ENCODE measurements at places on chromosomes 4 and X.
A peak's percentile ranks its signal among the peaks of the same experiment; 100 is the strongest.

DNA sequence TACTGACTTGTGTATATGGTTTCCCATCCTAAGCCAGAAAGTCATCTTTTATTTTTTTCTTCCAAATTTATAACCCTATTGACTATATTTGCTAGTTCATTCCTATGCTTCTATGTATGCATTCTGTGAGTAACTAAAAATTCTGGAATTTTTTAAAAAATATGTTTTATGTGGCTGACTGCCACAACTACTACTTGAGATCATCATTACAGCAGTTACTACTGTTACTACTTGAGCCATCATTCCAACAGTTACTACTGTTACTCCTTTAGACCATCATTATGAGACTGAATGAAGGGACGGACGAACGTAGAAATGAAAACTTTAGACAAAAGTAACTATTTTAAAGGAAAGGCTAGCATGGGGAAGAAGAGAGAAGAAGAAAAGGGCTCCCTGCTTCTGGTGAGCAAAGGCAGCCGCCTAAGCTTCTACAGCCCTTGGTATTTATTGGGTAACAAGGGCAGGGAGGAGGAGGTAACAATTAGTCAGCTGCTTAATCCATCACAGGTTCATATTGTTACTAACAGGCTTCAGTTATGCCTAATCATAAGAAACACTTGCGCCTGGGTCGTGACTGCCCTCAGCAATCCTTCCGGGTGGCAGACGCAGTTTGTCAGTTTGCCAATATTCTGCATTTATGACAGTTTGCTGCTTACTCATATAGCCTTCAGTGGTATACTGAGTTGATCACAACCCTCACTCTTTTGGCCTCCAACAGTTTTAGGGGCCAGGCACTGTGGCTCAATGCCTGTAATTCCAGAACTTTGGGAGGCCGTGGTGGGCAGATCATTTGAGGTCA is 80.4 kb downstream of the PDLIM5 start:
- DNase-seq: no peak

DNA sequence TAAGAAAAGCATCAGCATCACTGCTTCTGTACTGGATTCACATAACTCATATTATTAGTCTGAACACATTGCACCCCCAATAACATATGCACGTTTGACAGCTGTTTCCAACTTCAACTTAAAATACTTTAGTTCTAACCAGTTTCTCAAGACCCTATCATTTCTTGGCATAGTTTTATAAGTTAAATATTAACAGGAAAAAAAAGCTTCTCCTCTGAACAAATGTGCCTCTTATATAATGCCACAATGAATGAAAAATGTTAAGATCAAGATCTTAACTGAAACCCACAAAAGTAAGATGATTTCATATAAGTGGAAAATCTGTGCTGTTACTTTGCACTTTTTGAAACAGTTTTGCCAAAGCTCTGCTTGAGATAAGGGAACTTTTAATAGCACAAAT is 652.8 kb upstream of the FAM241A start:
- DNase-seq: no peak

DNA sequence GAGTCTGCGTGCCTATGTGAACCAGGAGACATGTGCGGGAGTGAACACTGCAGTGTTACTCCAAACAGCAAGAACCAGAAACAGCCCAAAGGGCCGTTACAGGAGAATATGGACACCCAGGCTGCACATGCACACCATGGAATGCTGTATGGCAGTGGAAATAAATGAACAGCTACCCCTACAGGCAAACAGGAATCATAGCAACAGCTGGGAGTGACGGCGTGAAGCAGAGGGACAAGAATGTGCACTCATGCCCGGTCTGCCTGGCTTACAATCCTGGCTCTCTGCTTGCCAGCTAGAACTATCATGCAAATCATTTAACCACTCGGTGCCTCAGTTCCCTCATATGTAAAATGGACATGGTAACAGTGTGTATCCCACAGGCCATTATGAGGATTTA is 16.6 kb downstream of the GPKOW start:
- no peak for DNase-seq

- DNase-seq: no peak
These were observed 76.0 kb upstream of the FAM47B start for GRCh38 chrX:34866646-34867045.

DNA sequence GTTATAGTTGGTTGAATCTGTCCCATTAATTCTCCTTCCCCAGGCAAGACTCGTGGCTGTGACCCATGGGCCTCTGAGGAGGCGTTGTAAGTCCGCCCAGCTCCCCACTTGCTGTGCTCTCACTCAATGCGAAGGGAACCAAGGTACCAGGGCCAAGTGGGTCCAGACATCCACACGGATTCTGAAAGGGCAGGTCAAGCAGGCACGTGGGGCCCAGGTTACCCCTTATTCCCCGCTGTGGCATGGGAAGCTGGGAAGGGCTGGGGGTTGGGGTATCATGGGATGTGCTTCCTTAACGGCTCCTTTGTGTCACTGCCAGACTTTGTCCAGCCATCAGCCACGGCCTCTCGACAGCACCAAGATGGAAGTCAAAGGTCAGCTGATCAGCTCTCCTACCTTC is 3.1 kb downstream of the CCDC120 start:
- DNase-seq: no peak

GRCh38 chrX:132676561-132677186 is 187.8 kb upstream of the MBNL3 start:
- DNase-seq: no peak

- no peak for DNase-seq
These were observed 19.6 kb upstream of the ABRAXAS1 start for GRCh38 chr4:83504503-83504902.

GRCh38 chr4:6674500-6675149 is 19.1 kb upstream of the S100P start:
- no peak for DNase-seq

- no peak for DNase-seq
These were observed 72.1 kb downstream of the PRSS12 start for GRCh38 chr4:118280501-118281218.

DNA sequence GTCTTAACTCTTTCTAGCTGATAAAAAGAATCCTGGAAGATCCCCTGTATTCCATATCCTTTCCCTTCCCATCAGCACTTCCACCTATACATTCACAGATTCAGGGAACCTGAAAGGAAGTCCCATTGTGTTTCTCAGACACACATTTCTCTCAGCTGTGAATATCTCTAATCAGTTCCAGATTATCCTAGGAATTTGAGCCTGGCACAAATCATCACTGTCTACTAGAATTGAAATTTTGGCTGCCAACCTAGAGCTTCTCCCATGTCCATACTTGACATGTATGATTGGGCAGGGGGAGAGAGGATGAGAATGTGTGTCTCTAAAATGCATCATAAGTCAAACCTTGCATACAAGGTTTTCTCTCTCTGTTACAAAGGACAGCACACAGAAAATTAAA is 53.1 kb downstream of the NDST3 start:
- no peak for DNase-seq

DNA sequence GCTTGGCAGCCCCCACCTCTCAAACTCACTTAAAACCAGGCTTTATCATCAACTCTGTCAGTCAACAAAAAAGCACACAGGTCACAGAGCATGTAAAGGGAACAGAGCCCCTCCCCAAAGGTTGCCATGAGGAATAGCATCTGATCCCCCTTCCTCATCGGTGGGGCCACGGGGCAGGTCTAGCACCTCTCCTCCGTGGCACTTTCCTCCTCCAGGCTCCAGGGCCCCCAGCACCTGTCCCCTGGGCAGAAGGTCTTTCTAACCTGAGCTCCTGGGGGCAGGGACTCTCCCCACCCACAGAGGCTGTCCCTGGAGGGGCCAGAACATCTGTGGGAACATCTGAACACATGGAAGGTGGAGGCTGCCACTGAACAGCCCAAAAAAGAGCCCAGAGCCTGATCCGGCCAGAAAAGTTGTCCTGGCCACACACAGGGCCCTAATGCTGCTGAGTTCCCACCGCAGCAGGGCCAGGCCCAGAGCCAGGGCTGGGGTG is 65.7 kb downstream of the ZFYVE28 start:
- no peak for DNase-seq

DNA sequence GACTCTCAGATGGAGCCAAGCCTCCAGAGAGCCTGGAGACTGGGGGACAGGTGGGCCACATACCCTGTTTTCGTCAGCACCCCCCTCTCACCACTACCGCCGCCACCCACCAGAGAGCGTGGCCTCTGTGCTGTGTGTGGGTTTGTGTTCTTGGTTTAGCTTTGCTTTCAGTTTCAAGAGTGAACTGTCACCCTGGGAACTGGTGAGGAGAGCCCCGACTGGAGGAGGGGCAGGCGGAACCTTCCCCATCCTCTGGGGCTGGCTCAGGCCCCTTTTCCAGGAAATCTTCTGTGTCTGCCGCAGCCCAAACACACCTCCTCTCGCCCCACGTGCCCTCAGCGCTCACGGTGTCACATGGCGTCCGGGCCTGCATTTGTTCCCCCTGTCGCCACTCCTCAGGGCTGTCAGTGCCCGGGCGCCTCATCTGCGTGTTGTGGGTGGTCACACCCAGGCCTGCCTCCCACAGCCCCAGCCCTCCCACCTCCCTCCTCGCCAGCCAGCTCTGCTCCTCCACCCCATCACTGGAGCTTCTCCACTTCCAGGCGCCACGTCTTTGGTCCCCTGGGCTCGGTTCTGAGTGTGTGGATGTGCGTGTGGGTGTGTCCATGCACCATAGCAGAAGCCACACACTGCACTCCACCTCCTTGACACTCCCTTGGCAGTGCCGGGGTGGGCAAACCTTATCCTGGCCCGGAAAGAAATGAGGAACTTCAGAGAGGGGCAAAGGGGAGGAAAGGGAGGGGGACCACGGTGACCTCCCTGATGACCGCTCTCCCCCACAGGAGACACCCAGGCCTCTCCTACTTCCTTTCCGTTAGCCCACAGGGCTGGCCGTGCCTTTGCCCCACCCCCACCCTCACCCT is 27.8 kb downstream of the ELF4 start:
- DNase-seq: peak; percentile 34

DNA sequence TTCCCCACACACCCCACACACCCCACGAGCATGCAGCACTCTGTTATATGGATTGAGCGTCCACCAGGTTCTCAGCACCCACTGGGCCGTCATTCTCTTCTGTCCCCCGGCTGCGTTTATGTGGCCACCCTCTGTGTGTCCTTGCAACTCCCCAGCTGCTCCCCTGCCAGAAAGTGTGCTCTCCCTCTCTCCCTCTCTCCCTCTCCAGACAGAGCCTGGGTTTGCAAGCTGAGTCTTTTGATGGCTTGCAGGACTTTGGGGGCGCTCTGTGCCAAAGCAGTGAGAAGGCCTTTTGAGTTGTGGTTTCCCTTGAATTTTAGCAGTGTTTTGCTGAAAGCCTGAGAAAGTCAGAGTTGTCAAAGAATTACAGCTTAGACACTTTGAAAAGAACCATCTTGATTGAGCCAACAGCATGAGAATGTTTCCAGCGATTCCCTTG is 173.5 kb downstream of the DCLK2 start:
- no peak for DNase-seq

- DNase-seq: no peak
These were observed at the start of gene SORBS2 for GRCh38 chr4:185811509-185812364. Gene SORBS2, minus strand, starts transcription at chr4:185812194. Its CDS starts 121,623 bp downstream, at chr4:185690571.

DNA sequence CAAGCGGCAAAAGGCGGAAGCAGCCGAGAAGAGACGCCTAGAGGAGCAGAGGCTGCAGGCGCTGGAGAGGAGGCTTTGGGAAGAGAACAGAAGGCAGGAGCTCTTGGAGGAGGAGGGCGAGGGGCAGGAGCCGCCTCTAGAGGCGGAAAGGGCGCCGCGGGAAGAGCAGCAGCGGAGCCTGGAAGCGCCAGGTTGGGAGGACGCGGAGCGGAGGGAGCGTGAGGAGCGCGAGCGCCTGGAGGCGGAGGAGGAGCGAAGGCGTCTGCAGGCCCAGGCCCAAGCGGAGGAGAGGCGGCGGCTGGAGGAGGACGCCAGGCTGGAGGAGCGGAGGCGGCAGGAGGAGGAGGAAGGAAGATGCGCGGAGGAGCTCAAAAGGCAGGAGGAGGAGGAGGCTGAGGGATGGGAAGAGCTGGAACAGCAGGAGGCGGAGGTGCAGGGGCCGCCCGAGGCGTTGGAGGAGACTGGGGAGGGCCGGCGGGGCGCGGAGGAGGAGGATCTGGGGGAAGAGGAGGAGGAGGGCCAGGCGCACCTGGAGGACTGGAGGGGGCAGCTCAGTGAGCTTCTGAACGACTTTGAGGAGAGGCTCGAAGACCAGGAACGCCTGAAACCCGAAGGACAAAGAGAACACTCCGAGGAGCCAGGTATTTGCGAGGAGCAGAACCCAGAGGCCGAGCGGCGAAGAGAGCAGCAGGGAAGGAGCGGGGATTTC is 72.9 kb downstream of the AASDH start:
- DNase-seq: no peak

DNA sequence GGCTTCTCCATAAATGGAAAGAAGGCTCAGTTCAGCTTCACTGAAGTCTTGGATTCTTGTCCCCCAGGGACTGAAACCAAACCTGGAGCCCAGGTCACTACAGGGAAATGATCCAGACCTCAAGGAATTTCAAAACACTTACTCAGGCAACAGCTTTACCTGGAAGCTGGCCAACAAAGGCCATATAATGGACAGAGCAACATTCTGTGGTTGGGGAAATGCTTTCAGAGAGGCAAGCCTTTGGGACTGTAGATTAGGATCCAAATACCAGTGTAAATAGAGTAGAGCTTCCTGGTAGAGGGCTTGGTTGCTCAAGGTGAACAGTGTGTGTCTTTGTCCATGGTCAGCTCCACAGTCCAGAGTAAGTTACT is 57.0 kb upstream of the PROM1 start:
- DNase-seq: no peak

DNA sequence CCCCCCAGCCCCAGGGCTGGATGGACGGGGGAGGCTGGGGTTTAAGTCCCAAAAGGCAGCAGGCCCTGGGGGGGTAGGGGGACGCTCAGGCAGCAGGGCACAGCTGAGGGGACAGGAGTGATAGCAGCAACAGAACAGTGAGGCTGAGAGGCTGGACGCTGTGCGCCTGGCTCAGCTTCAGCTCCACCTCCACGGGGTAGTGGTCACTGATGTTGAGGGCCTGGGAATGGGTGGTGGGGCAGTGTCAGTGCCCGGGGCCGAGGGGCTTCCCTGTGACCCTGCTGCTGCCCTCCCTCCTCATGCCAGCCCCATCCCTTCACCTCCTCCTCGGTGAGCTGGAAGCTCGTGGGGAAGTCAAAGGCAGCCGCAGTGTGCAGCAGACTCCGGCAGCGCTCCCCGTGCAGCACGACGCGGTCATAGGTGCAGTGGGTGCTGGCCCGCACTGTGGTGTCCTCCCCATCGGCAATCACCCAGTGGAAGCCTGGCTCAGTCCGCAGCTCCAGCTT is 4.5 kb downstream of the RPL10 start:
- DNase-seq: no peak

GRCh38 chrX:36861601-36862000 is 146.6 kb upstream of the FAM47C start:
- DNase-seq: no peak

- no peak for DNase-seq
These were observed 113.9 kb downstream of the SNCA start for GRCh38 chr4:89723096-89723495.

DNA sequence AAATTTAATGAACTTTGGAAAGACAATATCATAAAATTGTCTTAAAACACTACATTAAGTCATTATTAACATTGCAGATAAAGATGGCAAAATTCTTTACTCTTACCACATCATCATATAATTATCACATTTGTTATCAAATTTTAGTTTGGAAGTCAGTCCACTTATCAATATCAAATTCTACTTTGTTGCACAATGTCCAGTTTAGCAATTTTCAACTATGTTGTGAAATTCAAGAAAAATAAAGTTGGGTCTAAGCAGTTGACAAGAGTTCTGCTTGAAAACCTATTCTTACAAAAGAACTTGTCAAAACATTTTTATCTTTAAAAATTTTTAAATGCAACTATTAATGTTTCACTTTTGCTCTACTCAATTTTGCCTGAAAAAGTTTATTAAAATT is 44.7 kb upstream of the TET2 start:
- DNase-seq: no peak
